ENCODE measurements at places on chromosomes 11 and 22. TPM values are rescaled to one million over a fixed set of nuclear protein-coding genes. Genes with fewer than 3 reads are reported as not detected.
A peak's percentile ranks its signal among the peaks of the same experiment; 100 is the strongest.

GRCh38 chr11:70569996-70570692, 171.8 kb downstream of the CTTN start:
- no peaks in the 10 kb centered on the region for H3K27me3 ChIP-seq
- no peak overlapping the region for H3K4me3 ChIP-seq
- DNase-seq = no peak

- H3K4me1 ChIP-seq = peaks cover 36% of the 10 kb centered on the region
- no peak for DNase-seq
- H3K27ac ChIP-seq = peak overlapping the region; percentile 95
- no peaks in the 10 kb centered on the region for H3K27me3 ChIP-seq
- peaks cover 18% of the 10 kb centered on the region for H3K36me3 ChIP-seq
- no peak overlapping the region for H3K4me3 ChIP-seq
These were observed 13.5 kb downstream of the CD59 start for GRCh38 chr11:33722590-33723234.

DNA sequence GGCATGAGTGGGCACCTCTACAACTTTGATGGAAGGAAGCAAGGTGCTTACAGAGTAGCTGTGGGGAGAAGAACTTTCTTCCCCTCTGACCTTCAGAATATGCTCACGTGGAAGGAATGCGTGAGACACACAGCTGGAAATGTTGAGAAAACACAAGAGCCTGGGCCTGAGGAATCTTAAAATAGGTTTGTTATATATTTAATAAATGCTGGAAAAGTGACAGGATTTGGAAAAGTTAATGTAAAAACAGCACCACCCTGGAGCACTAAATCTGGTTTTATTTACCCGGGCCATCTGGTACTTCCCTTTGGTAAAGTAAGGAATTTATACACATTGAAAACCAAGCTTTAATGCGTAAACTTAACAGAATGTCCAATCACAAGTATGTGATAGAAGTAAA, 14.0 kb upstream of the AMPD3 start:
- no peaks in the 10 kb centered on the region for H3K36me3 ChIP-seq
- no peaks in the 10 kb centered on the region for H3K4me1 ChIP-seq
- H3K27me3 ChIP-seq = no peaks in the 10 kb centered on the region
- no peak overlapping the region for H3K27ac ChIP-seq
- no peak for DNase-seq

DNA sequence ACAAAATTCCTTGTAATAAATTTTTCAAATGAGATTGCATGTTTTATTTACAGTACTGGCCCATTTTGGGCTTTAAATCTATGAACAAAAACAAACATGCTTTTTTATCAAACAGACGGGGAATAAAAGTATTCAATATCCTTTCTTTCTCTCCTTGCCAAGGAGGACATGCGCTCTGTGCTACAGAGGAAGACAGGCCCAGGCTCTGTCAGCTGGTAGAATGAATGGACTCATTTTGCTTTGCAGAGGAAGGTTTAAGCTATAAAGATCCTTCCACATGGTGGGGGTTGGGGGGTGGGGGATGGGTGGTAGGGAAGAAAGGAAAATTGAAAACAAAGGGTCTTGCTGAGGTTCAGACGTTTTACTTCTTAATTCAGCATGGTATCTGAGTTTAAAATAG, 575.6 kb downstream of the INSC start:
- no peak overlapping the region for H3K4me3 ChIP-seq
- peak; percentile 53 for DNase-seq
- H3K27ac ChIP-seq = no peak overlapping the region
- H3K27me3 ChIP-seq = no peaks in the 10 kb centered on the region

GRCh38 chr22:30043161-30043560, 37.1 kb upstream of the HORMAD2 start:
- H3K4me1 ChIP-seq = peaks cover 8% of the 10 kb centered on the region
- H3K27ac ChIP-seq = no peak overlapping the region
- H3K36me3 ChIP-seq = no peaks in the 10 kb centered on the region
- no peak for DNase-seq
- H3K27me3 ChIP-seq = no peaks in the 10 kb centered on the region

DNA sequence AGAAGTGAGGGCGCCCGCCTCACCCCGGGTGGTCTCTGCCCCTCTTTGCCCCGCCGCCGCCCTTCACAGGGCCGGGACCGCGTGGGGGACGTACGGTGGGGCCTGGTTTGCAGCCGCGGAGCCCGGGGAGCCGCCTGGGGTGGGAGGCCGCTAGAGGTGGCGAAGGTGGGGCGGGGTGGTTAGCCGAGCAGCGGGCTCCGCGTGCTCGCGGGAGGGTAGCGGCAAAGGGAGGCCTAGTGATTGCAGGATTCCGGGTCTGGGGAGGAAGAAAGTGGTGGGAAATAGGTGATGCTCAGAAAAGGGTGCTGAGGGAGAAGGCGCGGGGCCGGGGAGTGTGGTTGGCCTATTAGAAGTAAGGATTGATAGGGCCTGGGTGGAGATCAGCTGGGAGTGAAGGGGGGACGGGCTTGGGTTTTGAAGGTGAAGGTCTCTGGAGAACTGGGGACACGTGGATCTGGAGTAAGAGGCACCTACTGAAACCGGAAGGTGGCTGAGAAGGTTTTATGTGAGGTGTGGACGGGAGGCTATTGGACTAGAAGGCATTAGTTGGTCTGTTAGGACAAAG, 571 bp downstream of the FAR1 start:
- H3K36me3 ChIP-seq = no peaks in the 10 kb centered on the region
- H3K4me1 ChIP-seq = no peaks in the 10 kb centered on the region
- no peaks in the 10 kb centered on the region for H3K27me3 ChIP-seq
- DNase-seq = no peak
- H3K27ac ChIP-seq = peak overlapping the region; percentile 88
- peak overlapping the region; percentile 97 for H3K4me3 ChIP-seq

The NAP1L4 gene
- 81.6 TPM for total RNA-seq

The ZC3H12C gene
- 27.1 TPM for total RNA-seq

The OR8G5 gene
- total RNA-seq = 0.34 TPM

The PGA5 gene
- total RNA-seq = 0.55 TPM

All from lung (tissue), 17 donors.